ENCODE measurements at places on chromosomes 3 and 15.

- DNase-seq, result no peak
Measured at GRCh38 chr3:154314152-154314551, 10.1 kb downstream of the DHX36 start.

GRCh38 chr3:38047896-38048295 is 8.9 kb downstream of the DLEC1 start:
- DNase-seq, result no peak

DNA sequence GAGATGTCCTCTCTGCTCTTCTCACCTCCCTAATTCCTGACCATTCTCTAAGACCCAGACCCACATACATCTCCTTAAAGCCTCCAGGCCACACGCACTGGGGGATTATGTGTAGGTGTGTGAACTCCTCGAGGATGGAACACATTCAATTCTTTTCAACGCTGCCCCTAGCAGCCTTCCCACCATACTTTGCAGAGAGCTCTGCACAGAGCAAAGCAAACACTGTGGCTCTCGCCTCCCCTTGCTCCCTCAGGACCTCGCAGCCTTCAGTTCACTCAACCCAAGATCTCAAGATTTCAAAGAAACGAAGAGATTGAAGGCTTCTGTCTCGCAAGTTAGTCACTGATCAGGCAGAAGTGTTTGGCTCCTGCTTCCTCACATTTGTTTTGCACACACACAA is 6.0 kb downstream of the ACTC1 start:
- no peak for DNase-seq

DNA sequence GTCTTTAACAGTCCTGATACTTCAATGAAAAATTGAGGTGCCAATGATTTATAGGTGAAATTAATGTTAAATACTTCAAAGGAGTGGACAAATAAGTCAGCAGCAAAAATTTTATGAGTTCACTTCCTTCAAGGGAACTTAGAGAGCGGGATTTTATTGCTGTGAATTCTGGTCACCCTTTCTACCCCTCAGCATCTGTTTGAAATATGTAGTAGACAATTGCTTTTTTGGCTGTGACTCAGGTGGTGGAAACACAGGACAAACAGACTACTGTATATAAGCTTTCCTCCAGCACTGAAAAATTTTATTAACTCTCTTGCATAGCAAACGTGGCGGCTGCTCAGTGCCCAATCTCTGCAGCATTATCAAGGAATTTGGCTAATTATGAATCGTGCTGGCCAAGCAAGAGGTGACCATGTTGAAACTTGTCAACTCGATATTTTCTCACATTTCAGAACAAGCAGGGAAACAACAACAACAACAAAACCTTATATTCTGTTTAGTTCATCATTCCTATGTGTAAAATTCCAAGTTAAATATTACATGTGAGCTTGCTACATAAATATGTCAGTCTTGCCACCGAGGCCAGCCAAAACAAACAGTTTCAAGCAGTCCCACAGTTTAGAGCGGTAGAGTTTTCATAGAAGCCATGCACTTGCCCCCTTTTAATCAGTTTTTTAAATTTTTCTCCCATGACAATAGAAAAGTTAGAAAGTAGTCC is 420.2 kb downstream of the FOXP1 start:
- DNase-seq, result no peak

- no peak for DNase-seq
Measured at GRCh38 chr3:140470962-140471361, 206.9 kb upstream of the TRIM42 start.

- DNase-seq, result no peak
Measured at GRCh38 chr3:149151843-149152242, 22.4 kb downstream of the HPS3 start.

DNA sequence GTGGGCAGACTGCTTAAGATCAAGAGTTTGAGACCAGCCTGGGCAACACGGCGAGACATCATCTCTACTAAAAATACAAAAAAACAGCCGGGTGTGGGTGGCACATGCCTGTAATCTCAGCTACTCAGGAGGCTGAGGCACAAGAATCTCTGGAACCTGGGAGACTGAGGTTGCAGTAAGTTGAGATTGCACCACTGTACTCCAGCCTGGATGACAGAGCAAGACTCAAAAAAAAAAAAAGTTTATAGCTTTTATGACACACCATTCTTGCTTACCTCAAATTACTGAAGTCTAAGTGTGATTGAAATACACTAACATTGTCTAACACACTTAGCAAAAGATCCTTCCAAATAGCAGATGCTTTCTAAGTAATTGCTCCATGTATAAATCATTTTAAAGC is 207.6 kb downstream of the STAG1 start:
- DNase-seq, result no peak

DNA sequence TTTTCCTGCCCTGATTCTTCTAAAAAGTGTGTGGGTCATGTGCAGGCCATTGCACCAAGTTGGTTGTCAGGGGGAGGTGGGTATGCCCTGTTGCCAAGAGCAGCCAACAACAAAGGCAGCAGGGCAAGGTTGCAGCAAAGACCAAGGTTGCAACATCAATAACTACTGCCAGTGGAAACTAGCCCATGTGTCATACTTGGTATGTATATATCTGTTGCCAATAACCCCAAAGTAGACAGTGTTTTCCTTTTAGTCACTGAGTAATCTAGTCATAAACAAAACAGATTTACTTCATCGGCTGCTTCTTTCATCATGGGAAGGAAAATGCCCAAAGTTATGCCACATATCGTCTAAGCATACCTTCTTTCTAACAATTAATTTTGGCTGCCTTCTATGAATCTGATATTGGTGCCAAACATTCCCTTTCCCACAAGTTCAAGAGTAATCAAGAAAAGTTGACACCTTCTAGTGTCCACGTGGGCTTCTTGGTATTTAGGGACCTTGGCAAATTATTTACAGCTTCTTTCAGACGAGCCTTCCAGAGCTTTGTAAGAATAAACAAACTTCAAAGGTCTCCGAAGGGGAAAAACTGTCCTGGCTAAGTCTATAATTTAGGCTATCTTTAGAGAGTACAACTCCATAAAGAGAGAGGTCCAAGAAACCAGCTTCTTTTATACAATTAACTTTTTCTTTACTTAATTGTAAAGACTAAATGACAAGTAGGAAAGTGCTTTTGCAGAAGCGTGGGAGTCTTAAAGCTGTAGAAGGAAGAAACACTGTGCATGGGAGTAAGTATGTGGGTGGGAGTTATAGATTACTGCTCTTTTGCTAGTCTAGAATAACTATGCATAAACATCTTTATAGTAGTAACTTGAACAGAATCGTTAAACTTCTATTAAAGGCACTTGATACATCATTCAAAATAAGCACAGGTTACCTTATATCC is 10.0 kb upstream of the MBNL1 start:
- DNase-seq, result no peak

DNA sequence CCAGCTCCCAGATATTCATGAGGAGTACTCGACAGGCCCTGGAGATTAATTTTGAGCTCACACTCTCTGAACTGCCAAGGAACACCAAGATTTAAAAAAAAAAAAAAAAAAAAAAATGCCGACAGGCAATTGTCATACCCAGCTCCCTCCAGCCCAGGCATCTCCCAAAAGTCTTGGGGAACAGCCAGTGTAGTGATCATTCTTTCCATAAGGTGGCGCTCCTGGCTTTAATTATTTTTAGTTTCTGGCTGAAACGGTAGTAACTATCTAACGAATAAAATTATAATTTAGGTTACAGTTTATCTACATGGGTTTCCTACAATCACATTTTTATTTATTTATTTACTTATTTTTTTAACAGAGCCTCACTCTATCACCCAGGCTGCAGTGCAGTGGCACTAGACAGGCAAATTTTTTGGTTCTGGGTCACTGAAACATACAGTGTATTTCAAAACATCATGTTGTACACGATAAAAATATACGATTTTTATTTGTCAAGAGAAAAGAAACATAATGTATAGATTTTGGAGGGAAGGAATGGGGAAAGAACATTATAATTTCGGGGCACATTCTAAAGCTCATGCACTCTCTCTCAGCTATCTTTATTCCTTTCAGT is 157.3 kb downstream of the ADAMTS9 start:
- no peak for DNase-seq

DNA sequence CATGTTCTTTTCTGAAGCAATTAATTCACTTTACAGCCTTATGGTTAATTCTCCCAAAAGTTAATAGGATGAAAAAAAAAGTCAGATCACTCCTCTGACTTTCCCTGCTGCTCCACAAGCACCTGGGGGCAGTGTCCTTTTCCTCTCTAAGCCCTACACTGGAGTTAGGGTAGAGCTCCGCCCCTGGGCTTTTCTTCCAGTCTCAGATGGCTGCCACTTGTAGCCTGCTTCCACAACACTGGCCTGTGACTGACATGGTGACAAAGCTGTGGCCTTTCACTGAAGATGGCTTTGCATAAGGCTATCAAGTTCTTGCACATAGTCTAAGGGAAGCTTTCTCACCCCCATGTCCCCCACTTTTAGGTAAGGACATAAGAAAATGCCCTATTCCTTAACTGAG is 1.3 kb upstream of the MON1A start:
- no peak for DNase-seq

Data from stimulated activated CD4-positive, alpha-beta T cell treated with anti-CD3 and anti-CD28 coated beads, TNF-alpha, amount 100 ng/mL, for 24 hours (primary cell).